Activated T-helper 1 cell treated with anti-CD3 and anti-CD28 coated beads, Interleukin-2, amount 50 U/mL, for 16 hours (primary cell): ENCODE measurements at places on chromosomes 4 and X.

DNA sequence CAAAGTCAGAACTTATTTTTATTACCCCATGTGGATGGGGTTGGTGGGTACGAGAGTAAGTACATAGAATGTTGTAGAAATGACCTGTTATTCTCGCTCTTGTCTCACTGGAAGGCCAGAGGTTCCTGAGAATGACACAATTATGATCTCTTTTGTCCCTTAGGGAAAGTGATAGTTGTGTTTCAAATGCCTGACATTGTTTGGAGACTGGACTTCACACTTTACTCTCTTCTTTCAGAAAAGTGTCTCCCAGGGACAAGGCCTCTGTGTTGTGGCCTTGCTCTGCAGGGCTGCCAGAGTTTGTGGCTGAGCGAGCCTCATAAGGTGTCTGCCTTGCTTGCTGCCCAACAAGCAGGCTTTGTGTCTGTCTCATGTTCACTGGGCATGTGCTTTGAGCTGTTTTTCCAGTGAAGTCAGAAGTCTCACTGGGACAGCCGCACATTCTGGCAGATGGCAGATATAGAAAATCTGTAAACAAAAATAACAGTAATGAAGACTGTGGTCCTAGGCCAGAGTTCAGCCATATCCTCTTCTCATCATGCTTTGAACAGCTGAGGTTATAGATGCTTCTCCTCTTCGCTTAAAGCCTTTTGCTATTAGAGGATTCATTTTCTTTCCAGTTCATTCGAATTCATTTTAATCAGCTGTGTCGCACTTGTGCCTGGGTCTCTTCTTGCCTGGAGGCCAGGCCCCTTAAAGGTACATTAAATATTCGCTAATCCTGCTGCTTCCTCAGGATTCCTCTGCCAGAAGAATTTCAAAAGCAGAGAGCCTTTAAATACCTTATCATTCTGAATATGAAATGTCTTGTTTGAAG, 14.4 kb downstream of the PPEF1 start:
- no peak for DNase-seq

DNA sequence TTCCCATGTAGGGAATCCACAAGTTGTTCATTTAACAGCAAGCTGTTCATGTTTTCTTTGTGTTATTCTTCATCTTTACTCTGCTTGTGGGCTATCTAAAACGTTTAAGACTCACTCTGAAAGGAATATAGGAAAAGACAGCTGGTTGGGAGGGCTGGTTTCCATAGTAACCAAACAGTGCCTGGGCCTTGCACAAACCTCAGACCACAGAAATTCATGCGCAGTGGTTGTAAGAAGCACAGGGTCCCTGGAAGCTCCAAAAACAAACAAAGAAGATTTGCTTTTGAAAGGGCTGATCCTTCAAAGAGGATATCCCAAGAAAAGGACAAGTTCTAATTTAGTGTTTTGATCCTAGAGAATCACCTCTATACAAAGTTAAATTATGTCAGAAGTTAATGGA, 7.8 kb downstream of the SERTM2 start:
- DNase-seq = no peak

- DNase-seq = no peak
Observed at GRCh38 chr4:100722133-100722532, 204.3 kb upstream of the EMCN start.

- no peak for DNase-seq
Observed at GRCh38 chrX:71321731-71322130, 20.2 kb downstream of the ITGB1BP2 start.

DNA sequence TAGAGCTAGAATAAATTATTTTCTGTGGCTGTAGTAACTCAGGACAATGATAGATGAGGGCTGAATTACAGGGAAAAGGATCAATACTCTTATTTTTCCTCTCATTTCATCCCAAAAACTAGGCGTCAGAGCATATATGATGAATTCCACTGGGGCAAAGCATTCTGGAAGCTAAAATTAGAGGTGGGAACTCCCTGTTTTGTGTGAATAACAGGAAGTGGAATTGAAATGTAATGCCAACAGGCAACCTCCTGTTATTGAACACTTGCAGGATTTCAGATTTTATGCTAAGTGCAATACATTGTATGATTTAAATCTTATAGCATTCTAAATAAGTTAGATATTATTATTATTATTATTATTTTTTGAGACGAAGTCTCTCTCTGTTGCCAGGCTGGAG, 20.9 kb downstream of the HSD17B11 start:
- DNase-seq = no peak

DNA sequence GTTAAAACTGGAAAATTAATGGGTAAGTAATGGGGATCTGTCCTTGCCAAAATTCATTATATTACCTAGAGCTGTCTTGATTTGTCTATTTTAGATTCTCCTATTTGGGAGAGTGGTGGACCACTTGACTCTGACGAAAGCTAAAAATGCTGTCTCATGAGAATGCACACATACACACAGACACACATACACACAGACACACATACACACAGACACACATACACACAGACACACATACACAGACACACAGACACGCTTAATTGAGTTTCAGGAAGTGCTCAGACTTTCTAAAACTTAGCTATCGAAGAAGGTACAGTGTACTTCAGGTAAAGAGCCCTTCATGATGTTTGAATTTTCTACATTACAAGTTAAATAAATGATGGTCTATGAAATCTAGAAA, 279.5 kb downstream of the ANKRD50 start:
- DNase-seq = no peak

DNA sequence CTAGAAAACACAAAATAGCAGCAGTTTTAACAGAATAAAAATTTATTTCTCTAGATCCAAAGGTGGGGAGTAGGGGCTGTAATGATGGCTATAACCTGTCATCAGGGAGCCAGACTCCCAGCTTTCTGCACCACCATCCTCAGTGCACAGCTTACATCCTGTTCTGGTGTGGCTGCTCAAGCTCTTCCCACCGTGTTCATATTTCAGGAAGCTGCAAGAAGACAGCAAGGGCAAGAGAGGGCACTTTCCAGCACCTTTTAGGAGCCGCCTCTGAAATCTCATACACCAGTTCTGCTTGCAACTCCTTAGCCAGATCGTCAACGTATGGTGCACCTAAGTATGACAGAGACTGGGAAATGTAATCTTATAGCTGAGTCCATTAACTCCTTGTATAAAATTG, 253.7 kb downstream of the CENPC start:
- no peak for DNase-seq

- no peak for DNase-seq
Observed at GRCh38 chr4:5942947-5943346, 50.1 kb upstream of the CRMP1 start.

GRCh38 chr4:2025817-2026216, 17.0 kb upstream of the NELFA start:
- DNase-seq = no peak

DNA sequence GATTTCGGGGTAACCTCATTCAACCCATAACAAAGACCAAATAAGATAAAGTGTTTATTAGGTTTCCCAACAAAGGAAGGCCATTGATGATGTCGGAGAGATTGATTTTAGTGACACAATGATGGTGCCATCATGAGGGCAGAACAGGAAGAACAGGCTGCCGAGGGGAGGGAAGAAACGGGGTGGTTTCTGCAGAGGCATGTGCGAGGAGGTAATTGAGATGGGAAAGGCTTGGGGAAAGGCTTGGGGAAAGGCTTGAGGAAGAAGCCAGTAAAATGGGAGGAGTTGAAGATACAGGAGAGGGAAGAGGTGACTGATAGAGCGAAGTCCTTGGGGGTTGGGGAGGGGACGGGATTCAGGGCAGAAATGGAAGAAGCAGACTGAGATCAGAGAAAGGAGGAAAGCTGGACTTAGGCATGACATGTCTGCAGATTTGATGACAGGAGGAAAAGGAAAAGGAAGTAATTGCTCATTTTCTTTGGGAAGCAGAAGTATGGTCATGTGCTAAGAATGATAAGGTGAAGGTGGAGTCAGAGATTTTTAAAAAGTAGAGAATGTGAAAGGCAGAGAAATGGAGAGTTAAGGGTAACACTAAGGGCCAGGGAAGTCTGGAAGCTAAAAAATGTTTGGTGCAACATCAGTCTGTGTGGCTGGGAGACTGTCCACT, 6.0 kb downstream of the HPSE start:
- DNase-seq = no peak

DNA sequence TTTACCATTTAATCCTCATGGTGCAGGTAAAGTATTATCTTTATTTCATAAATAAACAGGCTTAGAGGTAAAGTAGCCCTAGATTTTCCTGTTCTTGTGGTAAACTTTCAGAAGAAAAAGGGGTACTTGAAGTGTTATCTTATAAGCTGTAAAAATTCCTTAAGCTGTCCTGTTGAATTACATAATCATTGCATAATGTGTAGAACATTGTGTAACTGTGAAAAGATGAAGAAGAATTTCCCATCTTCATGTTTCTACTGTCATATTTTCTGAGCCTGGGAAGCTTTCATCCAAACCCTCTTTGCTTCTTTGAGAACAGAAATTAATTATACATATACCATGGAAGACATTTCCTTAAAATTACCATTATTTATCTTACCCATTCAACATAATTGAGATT, 90.5 kb downstream of the ELOVL6 start:
- no peak for DNase-seq

DNA sequence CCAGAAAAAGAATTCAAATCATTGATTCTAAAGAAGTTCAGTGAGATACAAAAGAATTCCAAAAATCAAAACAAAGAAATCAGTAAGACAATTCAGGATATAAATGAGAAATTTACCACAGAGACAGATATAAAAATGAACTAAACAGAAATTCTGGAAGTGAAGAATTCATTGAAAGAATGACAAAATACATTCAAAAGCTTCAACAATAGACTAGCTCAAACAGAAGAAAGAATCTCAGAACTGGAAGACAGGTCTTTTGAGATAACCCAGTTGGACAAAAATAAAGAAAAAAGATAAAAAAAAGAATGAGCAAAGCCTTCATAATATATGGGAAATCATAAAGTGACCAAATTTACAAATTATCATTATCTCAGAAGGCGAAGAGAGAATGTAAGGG, 41.7 kb downstream of the CD99L2 start:
- DNase-seq = no peak

DNA sequence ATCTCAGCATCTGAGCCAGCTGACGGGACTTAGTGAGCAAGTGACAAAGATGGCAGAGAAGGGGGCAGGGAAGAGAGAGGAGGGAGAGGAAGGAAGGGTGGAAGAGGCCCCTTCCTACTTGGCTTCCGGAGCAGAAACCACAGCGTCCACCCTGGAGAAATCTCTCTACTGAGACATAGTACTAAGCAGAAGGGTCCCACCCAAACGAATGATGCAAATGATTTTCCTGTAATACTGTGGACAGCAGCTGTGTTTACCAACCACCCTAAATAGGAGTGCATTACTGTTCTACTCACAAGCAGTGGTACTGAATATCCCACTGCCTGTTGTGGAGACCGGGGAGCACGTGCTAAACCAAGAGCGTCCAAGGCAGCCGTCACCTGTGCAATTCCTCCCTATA, 29.4 kb downstream of the DTHD1 start:
- no peak for DNase-seq

DNA sequence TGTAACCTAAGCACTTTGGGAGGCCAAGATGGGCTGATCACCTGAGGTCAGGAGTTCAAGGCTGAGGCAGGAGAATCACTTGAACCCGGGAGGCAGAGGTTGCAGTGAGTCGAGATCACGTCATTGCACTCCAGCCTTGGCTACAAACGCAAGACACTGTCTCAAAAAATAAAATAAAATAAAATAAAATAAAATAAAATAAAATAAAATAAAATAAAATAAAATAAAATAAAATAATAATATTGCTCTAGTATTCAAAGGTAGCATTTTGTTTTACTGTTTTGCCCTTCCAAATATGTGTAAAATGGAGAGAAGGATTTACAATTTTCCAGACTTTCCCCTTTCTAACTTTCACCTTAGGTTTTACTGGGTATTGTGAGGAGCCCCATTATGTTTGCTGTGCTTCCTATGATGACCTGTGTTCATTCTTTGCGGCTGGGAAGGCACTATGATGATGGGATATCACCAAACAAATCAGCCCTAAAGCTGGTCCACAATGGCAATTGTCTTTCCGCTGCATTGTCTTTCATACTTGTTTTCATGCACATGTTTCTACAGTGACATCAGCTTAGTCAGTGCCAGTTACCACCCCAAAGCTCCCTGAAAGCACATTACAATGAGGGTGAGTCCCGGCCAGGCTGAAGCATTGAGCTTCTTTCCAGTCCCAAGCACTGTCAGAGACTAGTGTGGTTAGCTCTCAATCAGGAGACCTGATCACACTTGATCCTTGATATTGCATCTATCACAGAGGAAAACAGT, 50.8 kb downstream of the DTHD1 start:
- DNase-seq = no peak

- no peak for DNase-seq
Observed at GRCh38 chrX:70444326-70444945, at the start of gene DLG3. Gene DLG3 (plus strand): TSS chrX:70444835. CDS start chrX:70445202, 367 bp downstream.

GRCh38 chrX:131046596-131046995, 11.6 kb upstream of the ARHGAP36 start:
- no peak for DNase-seq

DNA sequence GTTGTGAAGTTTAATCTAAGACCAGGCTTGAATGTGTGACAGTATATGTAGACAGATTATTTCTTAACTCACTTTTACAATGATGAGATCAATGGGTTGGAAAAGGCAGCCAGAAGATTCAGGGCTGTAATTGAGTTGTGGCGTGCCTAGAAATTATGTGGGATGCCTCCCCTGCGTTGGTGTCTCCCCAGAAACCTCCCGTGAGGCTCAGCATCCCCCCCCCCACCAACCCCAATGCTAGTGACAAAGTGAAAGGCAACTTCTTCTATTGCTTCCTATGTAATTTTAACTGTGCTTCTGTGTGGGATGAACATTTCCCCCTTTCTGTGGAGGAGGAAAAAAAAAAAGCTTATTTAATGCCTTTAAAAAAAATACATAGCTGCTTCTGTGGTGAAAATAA, 297.9 kb downstream of the ARHGAP10 start:
- no peak for DNase-seq

- DNase-seq = no peak
Observed at GRCh38 chr4:22435652-22436051, 80.2 kb downstream of the ADGRA3 start.

DNA sequence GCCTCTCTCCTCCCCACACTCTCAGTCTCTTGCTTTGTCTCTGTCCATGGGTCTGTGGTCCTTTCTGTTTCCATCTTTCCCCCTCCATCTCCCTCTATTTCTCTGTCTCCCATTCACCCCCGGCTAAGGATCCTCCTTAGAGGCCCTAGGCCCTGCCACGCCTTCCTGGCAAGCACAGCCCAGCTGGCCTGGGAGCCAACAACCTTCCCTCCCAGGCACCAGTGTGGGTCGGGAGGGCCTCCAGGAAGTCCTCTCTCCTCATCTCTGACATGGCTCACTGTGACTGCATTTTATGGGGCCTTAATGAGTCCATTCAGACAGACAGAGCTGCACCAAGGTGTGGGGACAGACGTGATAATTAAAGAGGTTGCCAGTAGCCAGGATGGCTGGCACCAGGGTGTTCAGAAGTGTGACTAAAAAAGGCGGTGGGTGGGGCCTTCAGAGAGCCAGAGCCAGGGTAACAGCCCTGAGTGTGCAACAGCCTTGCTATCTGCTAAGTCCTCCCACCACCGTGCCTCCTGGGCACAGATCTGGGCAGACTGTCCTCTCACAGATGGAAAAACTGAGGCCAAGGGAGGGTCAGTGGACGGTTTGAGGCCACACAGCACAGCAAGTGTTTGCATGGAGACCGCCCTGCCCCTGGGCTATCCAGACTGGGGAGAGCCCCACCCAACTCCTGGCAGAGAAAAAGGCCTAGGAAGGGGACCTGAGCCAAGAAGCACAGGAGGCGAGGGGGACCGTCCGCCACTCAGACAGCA, 31.5 kb downstream of the BLOC1S4 start:
- DNase-seq = no peak
